GM23248 (cell line): ENCODE measurements at places on chromosomes 4 and X. TPM values are rescaled to one million over a fixed set of nuclear protein-coding genes. Genes with fewer than 3 reads are reported as not detected.

DNA sequence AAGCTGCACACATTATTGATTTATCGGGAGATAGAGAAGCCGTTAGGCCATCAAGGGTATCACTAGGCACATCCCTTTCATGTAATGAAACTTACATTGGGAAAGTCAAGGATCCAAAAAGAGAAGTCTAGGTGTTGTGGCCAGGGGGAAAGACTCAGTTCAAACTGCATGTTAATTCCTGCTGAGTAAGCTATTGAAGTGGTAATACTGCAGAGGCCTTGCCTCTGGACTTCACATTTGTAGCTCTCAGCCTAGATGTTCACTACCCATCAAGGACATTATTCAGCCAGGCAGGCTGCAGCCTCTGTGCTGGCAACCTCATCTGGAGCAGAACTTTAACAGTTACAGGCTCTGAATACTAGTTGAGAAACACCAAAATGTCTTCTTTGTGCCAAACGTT is 2094.5 kb upstream of the AGA start:
- no peak for DNase-seq

GRCh38 chr4:106090826-106091225 is 195.6 kb downstream of the NPNT start:
- no peak for DNase-seq

DNA sequence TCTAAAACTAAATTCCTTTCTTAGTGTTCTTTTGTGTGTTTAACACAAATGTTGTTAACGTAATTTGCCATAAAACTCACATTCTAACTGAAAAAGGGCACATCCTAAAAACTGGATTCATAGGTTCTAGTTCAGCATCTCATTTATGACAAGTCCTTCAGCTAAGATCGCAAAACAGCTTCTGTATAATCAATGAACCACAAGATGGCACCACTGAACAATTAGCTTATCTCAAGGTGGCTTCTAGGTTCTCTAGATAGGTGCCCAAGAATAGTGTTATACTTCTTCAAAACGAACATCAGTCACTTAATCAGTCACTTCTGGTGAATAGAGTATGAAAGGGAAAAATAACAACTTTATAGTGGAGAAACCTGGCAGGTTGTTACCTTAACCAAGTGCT is 54.3 kb downstream of the NRK start:
- no peak for DNase-seq

GRCh38 chr4:157838366-157838765 is 334.5 kb downstream of the GASK1B start:
- no peak for DNase-seq

GRCh38 chrX:149491812-149492211 is 13.3 kb downstream of the IDS start:
- DNase-seq: no peak

DNA sequence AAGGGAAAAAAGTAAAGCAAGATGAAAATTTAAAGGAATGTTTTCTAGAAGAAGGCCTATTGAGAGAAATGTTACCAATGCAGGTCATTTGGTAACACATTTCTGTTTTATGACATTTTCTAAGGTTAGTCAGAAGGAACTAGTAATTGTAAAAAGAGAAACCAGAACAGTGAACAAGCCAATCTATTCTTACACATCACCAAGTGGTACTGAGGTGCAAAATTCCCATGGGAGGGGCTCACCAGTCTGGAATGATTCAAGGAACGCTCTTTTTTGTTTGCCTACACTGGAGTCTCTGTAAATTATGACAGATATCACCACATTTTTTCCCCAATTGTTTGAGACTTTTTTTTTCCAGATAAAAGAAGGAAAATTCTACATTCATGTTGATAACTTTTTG is 404.7 kb upstream of the CNKSR2 start:
- peak; percentile 35 for DNase-seq

- peak; percentile 13 for DNase-seq
These were observed 39.8 kb downstream of the HAND2 start for GRCh38 chr4:173490256-173490655.

DNA sequence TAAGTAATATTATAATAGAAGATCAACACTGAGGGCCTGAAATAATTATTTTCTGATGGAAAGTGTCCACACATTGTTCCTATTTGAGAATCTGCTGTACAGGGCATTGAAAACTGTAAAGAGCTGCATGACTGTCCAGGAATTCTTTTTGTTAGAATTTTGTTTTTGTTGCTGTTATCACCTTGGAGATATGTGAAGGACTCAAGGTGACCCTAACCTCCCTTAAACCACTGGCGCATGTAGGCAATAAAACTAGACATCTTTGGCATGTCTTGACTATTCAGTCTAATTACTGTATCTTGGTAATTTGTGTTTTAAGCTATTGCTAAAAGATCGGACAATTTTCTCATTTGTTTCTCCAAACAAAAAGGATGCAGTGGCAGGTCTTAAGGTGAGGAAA is 55.5 kb upstream of the SMIM10 start:
- DNase-seq: no peak

Gene SH2D1A
- total RNA-seq: not detected in 2 replicates

DNA sequence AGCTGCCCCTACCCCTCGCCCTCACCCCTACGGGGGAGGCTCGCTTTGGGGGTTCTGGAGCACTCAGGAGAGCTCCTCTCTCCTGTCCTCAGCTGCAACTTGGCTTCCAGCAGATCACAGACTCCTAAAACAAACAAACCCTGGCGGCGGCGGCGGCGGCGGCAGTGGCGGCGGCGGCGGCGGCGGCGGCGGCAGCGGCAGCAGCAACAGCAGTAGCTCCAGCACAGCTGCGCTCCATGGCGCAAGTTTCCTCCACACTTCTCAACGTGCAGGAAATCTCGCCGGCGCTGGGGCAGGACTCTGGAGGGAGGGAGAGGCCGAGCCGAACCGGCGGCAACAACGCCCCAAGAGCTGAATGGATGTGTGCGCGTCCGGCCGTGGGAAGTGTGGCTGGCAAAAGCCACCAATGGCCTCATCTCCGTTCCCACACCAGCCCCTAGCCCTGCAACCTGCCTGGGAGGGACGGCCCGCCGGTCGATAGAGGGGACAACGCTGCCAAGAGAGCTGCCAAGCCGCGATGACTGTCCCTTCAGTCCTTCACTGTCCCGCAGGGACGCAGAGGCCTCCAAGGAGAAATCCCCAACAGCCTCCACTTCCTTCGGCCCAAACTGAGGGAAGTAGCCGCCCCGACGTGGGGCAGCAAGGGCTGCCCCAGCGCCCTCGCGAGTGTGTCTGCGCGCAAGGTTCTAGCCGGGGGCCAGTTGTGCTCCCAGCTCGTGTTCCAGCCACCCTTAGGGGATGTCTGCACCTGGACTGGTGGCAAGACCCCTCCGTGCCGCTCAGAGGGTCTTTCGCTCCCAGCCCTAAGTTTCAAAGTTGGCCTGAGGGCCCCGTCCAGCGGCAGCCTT is 775 bp downstream of the SHROOM4 start:
- DNase-seq: peak; percentile 77

DNA sequence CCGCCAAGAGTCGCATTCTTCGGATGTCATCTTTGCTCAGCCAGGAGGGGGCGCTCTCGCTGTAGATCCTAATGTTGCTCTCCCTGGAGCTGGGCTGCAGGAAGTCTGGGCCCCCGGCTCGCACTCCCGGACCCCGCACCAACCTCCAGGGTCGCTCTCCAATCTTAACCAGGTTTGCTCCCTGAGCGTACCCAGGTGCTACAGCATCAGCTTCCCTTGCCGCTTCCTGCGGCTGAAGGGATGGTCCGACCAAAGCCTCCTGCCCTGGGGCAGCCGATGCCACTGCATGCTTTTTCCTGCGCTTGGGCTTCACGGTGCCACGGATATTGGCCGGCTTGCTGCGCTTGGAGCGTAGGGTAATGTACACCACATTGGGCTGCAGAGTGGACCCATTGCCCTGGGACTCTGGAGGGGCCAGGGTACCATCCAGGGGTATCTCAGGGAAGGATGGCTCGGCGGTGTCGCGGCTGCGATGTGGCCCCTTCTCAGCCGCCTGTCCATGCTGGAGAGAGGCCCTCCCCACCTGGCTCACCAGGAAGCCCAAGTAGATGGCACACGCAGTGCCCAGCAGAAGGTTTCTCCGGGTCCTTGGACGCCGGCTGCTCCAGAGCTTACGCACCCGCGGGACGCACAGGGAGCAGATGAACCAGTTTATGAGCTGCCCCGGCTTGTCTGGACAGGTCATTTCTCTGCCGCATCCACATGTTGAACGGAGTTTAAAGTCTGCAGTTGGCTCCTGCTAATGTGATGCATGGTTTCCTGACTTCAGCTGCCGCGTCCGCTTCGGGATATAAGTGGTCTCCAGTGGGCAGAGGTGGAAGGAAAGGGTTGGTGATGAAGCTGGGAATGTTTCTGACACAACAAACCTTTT is 1.9 kb downstream of the GASK1B start:
- DNase-seq: peak; percentile 61

Gene CNKSR2
- total RNA-seq: 0.51 and 0.76 TPM in 2 replicates

Gene STPG2
- 0.32 TPM in 1 of 2 replicates, not detected in the other for total RNA-seq

- no peak for DNase-seq
These were observed 39.2 kb downstream of the MAP7D3 start for GRCh38 chrX:136211766-136212556.

DNA sequence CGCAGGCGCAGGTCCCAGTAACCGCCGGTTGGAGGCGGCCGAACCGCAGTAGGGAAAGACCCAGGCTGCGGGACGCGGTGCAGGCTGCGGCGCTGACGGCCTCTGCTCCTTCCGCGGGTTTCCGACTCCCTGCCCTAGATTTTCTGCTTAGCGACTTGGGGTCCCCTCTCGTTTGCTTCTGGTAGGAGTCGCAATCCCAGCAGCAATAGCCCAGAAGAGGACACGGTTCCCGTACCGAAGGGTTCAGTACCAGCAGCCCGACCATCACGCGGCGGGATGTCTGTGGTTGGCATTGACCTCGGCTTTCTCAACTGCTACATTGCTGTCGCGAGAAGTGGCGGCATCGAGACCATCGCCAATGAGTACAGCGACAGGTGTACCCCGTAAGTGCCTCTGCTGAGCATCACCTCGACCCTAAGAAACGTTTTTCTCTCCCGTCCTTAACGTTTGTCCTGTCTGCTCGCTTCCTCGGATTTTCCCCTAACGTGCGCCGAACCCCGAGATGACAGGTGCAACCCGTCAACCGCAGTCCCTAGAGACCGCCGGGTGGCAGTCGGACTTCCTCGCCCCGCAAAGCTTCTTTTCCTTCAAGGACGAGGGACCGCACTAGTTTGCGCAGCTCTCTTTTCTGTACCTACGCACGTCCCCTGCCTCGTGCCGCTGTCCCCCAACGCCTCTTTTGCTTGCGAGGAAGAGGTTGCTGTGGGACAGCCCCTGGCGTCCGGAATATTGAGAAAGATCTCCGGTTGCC is at the start of gene HSPA4L:
HSPA4L (plus strand) TSS at position 48 of the 751 bp plus-strand sequence; CDS start at position 277, 229 bp downstream.
- DNase-seq: peak; percentile 75

Gene BGN
- 115 and 129 TPM in 2 replicates for total RNA-seq

DNA sequence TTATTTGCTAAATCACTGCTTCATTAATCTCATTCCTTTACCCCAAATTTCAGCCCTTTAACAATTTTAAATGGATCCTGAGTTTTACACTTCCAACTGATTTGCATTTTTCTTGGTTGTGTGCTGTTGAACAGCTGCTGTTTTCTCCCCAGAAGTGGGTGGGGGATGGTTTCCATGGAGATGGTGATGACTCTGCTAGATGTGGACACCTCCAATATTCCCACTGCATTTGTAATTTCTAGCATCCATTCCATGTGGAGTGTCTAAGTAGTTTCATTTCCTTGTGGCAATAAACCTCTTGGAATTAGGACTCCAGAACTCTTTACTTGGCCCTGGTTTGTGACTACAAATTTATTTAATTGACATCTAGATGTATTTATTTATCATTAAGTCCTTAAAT is 330.4 kb downstream of the GBA3 start:
- peak; percentile 9 for DNase-seq

- DNase-seq: peak; percentile 26
These were observed 15.1 kb downstream of the SMS start for GRCh38 chrX:21955403-21956189.

DNA sequence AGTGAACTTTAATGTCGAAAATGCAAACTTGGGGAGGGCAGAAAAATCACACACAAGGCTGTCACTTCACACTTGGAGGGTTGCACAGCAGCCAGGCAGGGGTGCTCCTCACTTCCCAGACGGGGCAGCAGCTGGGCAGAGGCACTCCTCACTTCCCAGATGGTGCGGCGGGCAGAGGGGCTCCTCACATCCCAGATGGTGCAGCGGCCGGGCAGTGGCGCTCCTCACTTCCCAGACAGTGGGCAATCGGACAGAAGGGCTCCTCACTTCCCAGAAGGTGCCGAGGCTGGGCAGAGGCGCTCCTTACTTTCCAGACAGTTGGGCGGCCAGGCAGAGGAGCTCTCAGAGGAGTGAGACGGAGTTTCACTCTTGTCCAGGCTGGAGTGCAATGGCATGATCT is 90.6 kb downstream of the HMGB3 start:
- no peak for DNase-seq

GRCh38 chrX:153478746-153479145 is 8.4 kb upstream of the HAUS7 start:
- no peak for DNase-seq

Gene DRD5
- total RNA-seq: not detected in 2 replicates

GRCh38 chrX:118536204-118536603 is 40.6 kb downstream of the DOCK11 start:
- no peak for DNase-seq

GRCh38 chr4:113556382-113557134 is 205.0 kb downstream of the CAMK2D start:
- DNase-seq: no peak

- no peak for DNase-seq
These were observed 40.1 kb downstream of the APLN start for GRCh38 chrX:129614481-129615255.

Gene COL4A5
- total RNA-seq: 13.2 and 14.4 TPM in 2 replicates

DNA sequence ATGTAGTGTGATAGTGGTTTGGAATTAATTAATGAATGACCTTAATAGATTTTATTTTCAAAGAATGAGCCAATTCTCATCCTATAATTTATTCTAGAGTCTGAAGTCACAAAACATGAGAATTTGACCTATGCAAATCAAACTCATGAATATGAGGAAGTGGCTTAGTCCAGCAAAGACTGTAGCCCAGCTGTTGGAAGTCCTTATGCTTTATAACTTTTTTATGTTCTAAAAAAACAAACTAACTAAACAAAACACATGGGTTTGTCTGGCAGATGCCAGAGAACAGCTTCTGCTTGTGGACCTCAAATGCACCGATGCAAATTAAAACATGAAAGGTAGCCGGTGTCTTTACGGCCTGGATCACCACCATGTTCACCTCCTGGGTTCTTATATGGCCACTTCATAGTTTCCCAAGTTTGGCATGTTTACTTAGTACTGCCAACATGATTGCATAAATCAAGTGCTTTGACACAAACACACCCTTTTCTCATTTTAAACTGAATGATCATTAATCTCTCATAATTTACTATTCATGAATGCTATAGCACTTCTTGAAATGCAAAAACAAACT is 277.4 kb downstream of the PAPSS1 start:
- no peak for DNase-seq

Gene PHKA1
- total RNA-seq: 1.6 and 2.5 TPM in 2 replicates

GRCh38 chrX:12443534-12444098 is 305.3 kb downstream of the FRMPD4 start:
- no peak for DNase-seq

DNA sequence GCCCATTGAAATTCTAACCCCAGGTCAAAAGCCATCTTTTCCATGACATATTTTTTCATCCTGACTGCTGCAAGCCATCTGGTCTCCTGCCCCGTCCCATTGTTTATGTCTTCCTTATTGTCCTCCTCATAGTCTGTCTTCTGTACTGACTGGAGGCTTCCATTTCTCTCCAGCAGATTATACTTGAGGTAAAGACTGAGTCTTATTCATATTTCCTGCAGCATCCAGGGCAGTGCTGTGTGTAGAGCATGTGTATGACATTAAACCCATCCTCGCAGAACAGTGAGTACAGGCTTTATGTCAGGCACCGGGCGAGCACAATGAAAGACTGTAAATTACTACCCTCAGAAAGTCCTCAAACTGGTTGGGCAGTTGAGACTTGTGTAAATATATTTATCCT is 275.1 kb downstream of the C4orf33 start:
- no peak for DNase-seq
